ENCODE measurements at places on chromosomes 7 and 10. TPM values are rescaled to one million over a fixed set of nuclear protein-coding genes. Genes with fewer than 3 reads are reported as not detected.

The DKK1 gene
- 2.4 TPM for total RNA-seq

The ATG9B gene
- total RNA-seq = not detected

The AQP1 gene
- total RNA-seq = 680 TPM

The TRPV5 gene
- not detected for total RNA-seq

DNA sequence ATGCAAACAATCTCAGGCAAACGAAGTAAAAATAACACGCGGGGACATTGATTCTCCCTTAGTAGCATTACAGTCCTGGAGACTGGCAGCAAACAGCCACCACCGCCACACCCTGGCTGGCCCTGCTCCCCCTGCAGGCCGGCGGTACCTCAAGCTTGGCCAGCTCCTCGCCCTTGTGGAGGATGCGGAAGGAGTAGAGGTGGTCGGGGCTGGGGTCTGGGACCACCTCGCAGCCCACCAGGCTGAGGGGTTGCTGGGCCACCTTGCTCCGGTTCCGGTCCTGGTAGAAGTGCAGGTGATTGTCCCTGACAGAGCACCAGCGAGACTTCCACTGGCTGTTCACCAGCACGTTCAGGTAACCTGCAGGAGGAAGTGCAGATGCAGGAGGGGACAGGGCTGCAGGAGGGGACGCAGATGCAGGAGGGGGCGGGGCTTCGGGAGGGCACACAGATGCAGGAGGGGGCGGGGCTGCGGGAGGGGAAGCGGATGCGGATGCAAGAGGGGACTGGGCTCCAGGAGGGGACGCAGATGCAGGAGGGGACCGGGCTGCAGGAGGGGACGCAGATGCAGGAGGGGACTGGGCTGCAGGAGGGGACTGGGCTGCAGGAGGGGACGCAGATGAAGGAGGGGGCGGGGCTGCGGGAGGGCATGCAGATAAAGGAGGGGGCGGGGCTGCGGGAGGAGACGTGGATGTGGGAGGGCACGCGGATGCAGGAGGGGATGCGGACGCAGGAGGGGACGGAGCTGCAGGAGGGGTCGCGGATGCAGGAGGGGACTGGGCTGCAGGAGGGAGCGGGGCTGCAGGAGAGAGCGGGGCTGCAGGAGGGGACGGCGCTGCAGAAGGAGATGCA is 65.7 kb downstream of the VWA2 start:
- peak; percentile 65 for DNase-seq

- DNase-seq = peak; percentile 60
These were observed 221.3 kb downstream of the PTPRN2 start for GRCh38 chr7:158366346-158366745.

GRCh38 chr10:124942317-124943169 is 620 bp downstream of the ZRANB1 start:
- no peak for DNase-seq

GRCh38 chr7:29684787-29685650 is 121.3 kb upstream of the WIPF3 start:
- DNase-seq = peak; percentile 91

GRCh38 chr10:114852197-114852596 is 30.6 kb downstream of the FHIP2A start:
- DNase-seq = no peak

DNA sequence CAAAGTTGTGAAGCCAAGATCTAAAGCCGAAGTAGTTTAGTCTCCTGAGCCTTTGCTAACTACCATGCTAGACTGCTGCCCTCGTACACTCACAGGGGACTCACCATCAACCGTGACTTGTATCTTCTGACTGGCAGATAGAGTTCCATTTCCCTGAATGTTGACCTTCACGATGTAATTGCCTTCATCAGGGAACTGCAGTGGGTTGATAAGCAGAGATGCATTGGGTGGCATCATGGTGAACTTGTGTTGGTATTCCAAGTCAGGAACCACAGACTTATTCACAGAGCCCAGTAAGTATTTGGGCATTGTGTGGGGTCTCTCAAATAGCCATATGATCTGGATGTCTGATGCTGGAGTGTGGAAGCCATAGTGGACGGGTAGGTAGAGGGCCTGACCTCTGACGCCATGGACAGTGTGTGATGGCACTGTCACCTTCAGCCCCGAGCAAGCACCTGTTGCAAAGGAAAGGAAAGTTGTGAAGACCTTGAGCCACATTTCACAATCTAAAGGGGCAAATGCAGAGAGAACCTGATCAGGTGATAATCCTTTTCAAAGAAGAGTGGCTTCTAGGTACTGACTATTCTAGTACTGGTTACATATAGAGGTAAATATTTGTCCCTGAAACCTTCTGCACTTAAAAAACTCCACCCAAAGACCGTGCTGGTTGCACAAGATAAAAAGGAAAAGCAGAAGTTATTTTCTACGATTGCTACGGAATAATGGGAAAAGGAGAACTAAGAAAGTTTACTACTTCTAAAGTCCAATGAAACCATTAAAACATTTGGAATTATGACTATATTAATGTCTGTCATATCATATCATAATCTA is 7.1 kb downstream of the HEPACAM2 start:
- no peak for DNase-seq

GRCh38 chr10:72389014-72389413 is 34.3 kb upstream of the DNAJB12 start:
- DNase-seq = no peak

GRCh38 chr10:82908751-82909150 is 1033.8 kb downstream of the NRG3 start:
- DNase-seq = no peak

GRCh38 chr10:103710490-103710889 is 144.9 kb downstream of the SH3PXD2A start:
- no peak for DNase-seq
